ENCODE measurements at places on chromosomes 2 and 18. TPM values are rescaled to one million over a fixed set of nuclear protein-coding genes. Genes with fewer than 3 reads are reported as not detected.

OLA1 gene
- 187 TPM for polyA plus RNA-seq

RRM2 gene
- polyA plus RNA-seq = 46.6 TPM

EIF2AK2 gene
- polyA plus RNA-seq = 39.3 TPM

PSMA8 gene
- polyA plus RNA-seq = not detected

SP140 gene
- 0.50 TPM for polyA plus RNA-seq

Measured in right renal pelvis (tissue), 4 donors.